Stimulated activated CD8-positive, alpha-beta memory T cell treated with anti-CD3 and anti-CD28 coated beads, Interleukin-2, amount 100 ng/mL, for 1 hour (primary cell): ENCODE measurements at places on chromosomes 2 and 18.

- DNase-seq: no peak
Observed at GRCh38 chr2:25310709-25310964, 31.1 kb downstream of the DNMT3A start.

DNA sequence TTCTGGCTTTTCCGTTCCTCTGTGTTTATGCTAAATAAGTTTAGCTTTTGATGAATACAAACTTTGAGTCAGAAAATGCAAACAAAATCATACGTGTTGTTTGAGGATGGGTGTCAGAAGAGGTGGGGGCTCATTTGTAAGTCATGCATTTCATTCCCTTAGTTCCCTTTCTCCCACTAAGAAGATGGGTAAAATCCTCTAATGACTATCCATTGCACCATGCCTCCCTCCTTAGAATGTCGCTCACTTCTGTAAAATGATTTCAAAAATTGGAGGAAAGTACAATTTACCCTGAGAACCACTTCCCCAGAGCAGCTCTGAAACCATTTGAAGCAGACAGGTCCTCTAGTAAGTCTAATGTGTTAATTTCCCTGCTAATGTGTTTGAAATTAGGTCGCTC is 629.6 kb upstream of the VRK2 start:
- DNase-seq: no peak

- DNase-seq: no peak
Observed at GRCh38 chr18:3983351-3983969, 471.6 kb downstream of the DLGAP1 start.

GRCh38 chr2:237181844-237182243 is 96.2 kb downstream of the COPS8 start:
- no peak for DNase-seq

DNA sequence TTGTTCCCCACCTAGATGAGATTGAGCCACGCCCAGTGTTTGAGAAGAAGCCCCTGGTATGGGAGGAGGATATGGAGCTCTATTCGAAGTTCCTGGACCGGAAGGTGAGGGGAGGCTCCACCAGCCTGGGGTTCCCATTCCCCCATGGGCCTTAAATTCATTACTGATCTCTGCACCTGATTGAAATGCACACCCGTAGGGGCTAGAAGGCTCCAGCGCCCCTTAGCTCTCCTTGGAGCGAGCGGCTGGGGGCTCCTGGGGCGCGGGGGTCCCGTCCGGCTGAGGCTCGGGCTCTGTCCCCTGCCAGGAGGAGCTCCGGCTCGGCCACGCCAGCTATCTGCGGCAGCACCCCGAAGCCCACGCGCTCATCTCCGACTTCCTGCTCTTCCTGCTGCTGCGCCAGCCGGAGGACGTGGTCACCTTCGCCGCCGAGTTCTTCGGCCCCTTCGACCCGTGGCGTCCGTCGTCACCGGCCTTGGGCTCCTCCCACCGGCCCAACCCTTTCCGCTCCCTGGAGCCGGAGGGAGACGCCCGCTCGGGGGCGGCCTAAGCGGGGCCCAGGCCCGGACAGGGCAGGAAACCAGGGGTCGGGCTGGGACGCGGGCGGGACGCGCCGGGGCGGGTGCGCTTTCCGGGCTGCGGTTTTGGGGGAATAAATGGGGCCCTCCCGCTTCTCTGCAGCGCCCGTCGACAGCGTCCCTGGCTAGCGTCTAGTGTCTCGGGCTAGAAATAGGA is 10.9 kb downstream of the CATIP start:
- DNase-seq: peak; percentile 39

DNA sequence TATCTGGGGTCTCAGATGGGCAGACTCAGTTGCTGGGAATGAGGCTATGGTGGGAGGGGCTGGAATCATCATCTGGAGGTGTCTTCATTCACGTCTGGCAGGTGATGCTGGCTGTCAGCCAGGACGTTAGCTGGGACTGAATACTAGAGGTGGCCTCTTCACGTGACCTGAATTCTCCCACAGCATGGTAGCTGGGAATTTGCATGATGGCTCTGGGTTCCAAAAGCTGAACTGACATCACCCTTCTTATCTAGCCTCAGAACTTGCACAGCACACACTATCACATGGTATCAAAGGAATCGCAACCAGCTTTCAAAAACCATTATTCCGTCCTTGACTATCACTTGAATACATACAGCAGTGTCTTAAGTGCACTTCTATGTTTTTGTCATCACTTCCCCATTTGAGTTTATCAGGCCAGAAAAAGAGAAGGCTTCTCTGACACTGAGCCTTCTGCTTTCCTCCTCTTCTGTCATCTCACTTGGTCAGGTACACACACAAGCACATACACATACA is 53.0 kb upstream of the LRP2 start:
- no peak for DNase-seq

DNA sequence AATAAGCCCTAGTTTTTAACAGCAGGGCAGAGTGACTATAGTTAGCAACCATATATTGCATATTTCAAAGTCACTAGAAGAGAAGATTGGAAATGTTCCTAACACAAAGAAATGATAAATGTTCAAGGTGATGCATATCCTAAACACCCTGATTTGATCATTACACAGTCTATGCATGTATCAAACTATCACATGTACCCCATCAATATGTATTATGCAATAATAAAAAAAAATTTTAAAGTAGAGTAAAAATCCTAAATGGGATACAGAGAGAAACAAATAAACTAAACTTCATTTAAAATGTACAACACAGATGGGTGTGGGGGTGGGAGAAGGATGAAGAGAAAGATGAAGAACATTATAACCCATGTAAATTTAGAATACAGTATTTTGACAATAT is 93.9 kb downstream of the TMEM131 start:
- no peak for DNase-seq

- peak; percentile 59 for DNase-seq
Observed at GRCh38 chr2:9752441-9753275, 90.6 kb upstream of the TAF1B start.

- no peak for DNase-seq
Observed at GRCh38 chr2:20930928-20931327, 108.0 kb upstream of the LDAH start.
